Adrenal gland (tissue), 19 donors: ENCODE measurements at places on chromosomes 11 and 22.

GRCh38 chr11:6301096-6301495 lies 19.2 kb downstream of the CAVIN3 start:
- no peak overlapping the region for H3K4me3 ChIP-seq
- no peak overlapping the region for H3K27ac ChIP-seq
- no peaks in the 10 kb centered on the region for H3K27me3 ChIP-seq
- H3K4me1 ChIP-seq = no peaks in the 10 kb centered on the region
- no peak for DNase-seq
- no peaks in the 10 kb centered on the region for H3K36me3 ChIP-seq

GRCh38 chr11:112525844-112526590 lies 265.4 kb upstream of the PLET1 start:
- H3K4me1 ChIP-seq = peaks cover 21% of the 10 kb centered on the region
- no peaks in the 10 kb centered on the region for H3K27me3 ChIP-seq
- H3K27ac ChIP-seq = no peak overlapping the region
- H3K4me3 ChIP-seq = no peak overlapping the region
- H3K36me3 ChIP-seq = no peaks in the 10 kb centered on the region
- no peak for DNase-seq

GRCh38 chr22:39170825-39171622 lies 18.5 kb upstream of the CBX7 start:
- no peaks in the 10 kb centered on the region for H3K27me3 ChIP-seq
- H3K27ac ChIP-seq = no peak overlapping the region
- peaks cover 35% of the 10 kb centered on the region for H3K4me1 ChIP-seq
- H3K36me3 ChIP-seq = no peaks in the 10 kb centered on the region

- no peaks in the 10 kb centered on the region for H3K36me3 ChIP-seq
- no peaks in the 10 kb centered on the region for H3K27me3 ChIP-seq
- no peak overlapping the region for H3K27ac ChIP-seq
- H3K4me1 ChIP-seq = no peaks in the 10 kb centered on the region
Measured at GRCh38 chr11:23836981-23837380, 659.9 kb upstream of the LUZP2 start.

DNA sequence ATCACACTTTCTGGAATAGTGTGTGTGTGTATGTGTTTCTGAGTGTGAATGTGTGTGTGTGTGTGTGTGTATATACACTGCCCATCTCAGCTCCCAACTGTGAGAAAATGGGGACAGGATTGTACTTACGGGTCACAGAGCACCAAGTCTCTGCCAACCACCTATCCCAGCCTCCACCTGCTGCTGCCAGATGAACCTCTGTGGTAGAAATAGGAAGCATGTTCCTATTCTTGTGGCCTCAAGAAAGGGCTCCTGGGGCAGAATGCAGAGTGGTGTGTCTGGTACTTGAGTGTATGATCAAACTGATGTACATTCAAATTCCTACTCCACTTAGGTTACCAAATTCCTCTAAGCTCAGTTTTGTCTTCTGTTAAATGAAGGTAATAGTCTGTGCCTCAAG lies 14.6 kb downstream of the UBASH3B start:
- no peak for DNase-seq
- no peak overlapping the region for H3K27ac ChIP-seq
- no peak overlapping the region for H3K4me3 ChIP-seq
- H3K4me1 ChIP-seq = no peaks in the 10 kb centered on the region
- H3K36me3 ChIP-seq = no peaks in the 10 kb centered on the region
